ENCODE measurements at places on chromosomes 12 and 14. TPM values are rescaled to one million over a fixed set of nuclear protein-coding genes. Genes with fewer than 3 reads are reported as not detected.

C12orf56 gene
- total RNA-seq = not detected

- H3K4me1 ChIP-seq = peaks cover 11% of the 10 kb centered on the region
- no peak for DNase-seq
- no peak overlapping the region for H3K4me3 ChIP-seq
- no peaks in the 10 kb centered on the region for H3K36me3 ChIP-seq
- no peaks in the 10 kb centered on the region for H3K27me3 ChIP-seq
These were observed 7.0 kb downstream of the MLXIP start for GRCh38 chr12:122085591-122085990.

TMEM119 gene
- 21.0 TPM for total RNA-seq

- no peak overlapping the region for H3K4me3 ChIP-seq
- H3K4me1 ChIP-seq = no peaks in the 10 kb centered on the region
- no peaks in the 10 kb centered on the region for H3K27me3 ChIP-seq
- H3K27ac ChIP-seq = no peak overlapping the region
These were observed 423.4 kb downstream of the ZFP36L1 start for GRCh38 chr14:68369281-68370056.

GRCh38 chr12:73863546-73863945 lies 674.1 kb upstream of the ATXN7L3B start:
- no peaks in the 10 kb centered on the region for H3K4me1 ChIP-seq
- no peak overlapping the region for H3K27ac ChIP-seq
- H3K36me3 ChIP-seq = no peaks in the 10 kb centered on the region

DNA sequence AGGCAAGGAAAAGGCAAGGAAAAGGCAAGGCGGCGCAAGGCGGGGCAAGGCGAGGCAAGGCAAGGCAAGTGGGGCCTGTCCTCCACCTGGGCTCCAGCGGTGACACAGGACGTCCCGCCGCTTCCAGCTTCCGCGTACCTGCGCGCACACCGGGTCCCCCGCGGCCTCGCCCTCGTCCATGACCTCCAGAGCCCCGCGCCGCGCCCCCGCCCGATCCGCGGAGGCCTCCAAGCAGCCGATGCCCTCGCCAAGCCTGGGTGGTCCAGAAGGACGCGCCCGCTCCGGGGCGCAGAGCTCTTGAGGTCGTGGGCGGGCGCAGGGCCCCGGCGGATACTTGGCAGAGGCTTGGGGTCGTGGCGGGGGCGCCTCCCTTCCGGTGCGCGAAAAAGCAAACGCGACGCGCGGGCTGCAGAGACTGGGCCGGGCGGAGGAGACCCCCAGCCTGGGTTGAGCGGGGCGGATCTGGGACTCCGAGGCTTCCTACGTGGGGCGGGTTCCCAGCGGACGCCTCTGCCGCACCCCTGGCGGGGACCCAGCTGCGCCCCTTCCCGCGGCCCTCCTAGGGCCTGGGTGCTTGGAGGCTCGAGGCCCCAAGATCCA lies 60.8 kb upstream of the EIF5 start:
- peaks cover 12% of the 10 kb centered on the region for H3K27me3 ChIP-seq
- H3K4me3 ChIP-seq = peak overlapping the region; percentile 29
- no peak for DNase-seq

DNA sequence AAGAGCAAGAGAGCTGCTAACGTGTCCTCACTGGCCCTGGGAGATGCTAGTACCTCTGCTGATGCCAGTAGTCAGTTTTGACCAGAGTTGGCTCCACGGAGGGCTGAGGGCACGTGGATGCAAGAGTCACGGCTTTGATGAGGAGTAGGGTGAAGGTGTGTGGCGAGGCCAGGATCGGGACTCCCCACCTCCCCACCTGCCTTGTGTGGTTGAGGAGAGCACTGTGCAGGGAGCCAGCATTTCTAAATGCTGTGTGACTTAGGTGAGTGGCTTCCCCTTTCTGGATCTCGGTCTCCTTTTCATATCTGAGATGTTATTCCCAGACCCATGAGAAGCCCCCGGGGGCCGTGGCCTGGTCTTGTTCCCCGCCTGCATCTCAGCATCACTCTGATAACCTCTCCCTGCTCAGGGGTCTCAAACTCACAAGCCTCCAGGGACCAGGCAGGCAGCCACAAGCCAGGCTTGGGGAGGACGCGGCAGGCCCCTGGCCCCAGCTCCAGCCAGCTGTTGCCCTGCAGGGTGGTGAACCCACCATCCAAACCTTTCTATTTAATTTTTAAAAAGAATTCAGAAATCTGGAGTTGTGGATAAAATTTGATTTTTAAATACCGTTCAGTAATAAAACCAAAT lies 32.1 kb downstream of the MVK start:
- H3K27ac ChIP-seq = no peak overlapping the region
- no peaks in the 10 kb centered on the region for H3K36me3 ChIP-seq

INHBC gene
- not detected for total RNA-seq

DNA sequence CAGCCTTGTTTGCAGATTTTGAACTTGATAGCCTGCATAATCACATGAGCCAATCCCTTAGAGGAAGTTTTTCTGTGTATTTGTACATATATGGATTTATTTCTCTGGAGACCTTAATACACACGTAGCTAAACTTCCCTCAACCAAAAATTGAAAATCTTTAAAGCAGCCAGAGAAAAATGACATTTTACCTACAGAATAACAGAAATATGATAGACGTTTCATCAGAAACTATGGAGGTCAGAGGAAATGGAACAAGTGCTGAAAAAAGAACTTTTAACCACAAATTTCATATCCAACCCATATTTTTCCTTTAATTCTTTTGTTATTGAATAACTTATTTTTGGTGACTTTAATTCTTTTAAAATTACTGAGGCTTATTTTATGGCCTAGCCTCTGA lies 177.7 kb downstream of the CCDC91 start:
- no peak overlapping the region for H3K4me3 ChIP-seq
- no peaks in the 10 kb centered on the region for H3K36me3 ChIP-seq
- no peaks in the 10 kb centered on the region for H3K4me1 ChIP-seq
- H3K27me3 ChIP-seq = no peaks in the 10 kb centered on the region
